ENCODE measurements at places on chromosomes 7 and 10. TPM values are rescaled to one million over a fixed set of nuclear protein-coding genes. Genes with fewer than 3 reads are reported as not detected.

Gene C10orf105
- not detected for total RNA-seq

Gene PKD1L1
- 1.8 TPM for total RNA-seq

Gene CLEC2L
- total RNA-seq = not detected

Gene SHH
- 0.20 TPM for total RNA-seq

Gene PRPS1L1
- not detected for total RNA-seq

Gene ARHGEF35
- total RNA-seq = 0.73 TPM

Gene AS3MT
- total RNA-seq = 1.1 TPM

Gene SHTN1
- 2.1 TPM for total RNA-seq

Gene BLNK
- not detected for total RNA-seq

Gene CELF2
- total RNA-seq = 15.6 TPM

Gene FAM25G
- total RNA-seq = not detected

Gene RBP4
- not detected for total RNA-seq

Gene DNAJC12
- 0.39 TPM for total RNA-seq

Gene MRC1
- 17.5 TPM for total RNA-seq

Gene DRGX
- not detected for total RNA-seq

All from mammary microvascular endothelial cell (primary cell).